ENCODE measurements at places on chromosomes 5 and 9.
A peak's percentile ranks its signal among the peaks of the same experiment; 100 is the strongest.

- no peak for DNase-seq
These were observed 58.1 kb downstream of the KCNN2 start for GRCh38 chr5:114419959-114420358.

GRCh38 chr5:133316346-133317343, 264.8 kb downstream of the HSPA4 start:
- peak; percentile 15 for DNase-seq

GRCh38 chr5:143953851-143954250, 141.9 kb downstream of the HMHB1 start:
- DNase-seq = no peak

GRCh38 chr9:126297661-126298060, 29.0 kb upstream of the MVB12B start:
- no peak for DNase-seq

DNA sequence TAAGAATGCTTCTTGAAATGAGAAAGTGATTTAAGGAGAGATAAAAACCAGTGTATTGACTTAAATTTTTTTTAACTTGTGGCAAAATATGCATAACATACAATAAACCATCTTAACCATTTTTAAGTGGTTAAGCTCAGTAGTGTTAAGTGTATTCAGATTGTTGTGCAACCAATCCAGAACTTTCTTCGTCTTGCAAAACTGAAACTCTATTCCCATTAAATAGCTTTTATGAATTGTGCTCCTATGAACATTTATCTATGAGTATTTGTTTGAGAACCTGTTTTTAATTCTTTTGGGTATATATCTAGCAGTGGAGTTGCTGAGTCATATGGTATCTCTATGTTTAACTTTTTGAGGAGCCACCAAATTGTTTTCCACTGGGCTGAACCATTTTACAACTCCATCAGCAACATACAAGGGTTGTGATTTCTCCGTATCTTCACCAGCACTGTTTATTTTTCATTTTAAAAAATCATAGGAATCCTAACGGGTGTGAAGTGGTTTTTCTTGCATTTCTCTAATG, 76.6 kb upstream of the ACTBL2 start:
- no peak for DNase-seq

- DNase-seq = no peak
These were observed 272.2 kb upstream of the PRDM9 start for GRCh38 chr5:23235246-23235645.

DNA sequence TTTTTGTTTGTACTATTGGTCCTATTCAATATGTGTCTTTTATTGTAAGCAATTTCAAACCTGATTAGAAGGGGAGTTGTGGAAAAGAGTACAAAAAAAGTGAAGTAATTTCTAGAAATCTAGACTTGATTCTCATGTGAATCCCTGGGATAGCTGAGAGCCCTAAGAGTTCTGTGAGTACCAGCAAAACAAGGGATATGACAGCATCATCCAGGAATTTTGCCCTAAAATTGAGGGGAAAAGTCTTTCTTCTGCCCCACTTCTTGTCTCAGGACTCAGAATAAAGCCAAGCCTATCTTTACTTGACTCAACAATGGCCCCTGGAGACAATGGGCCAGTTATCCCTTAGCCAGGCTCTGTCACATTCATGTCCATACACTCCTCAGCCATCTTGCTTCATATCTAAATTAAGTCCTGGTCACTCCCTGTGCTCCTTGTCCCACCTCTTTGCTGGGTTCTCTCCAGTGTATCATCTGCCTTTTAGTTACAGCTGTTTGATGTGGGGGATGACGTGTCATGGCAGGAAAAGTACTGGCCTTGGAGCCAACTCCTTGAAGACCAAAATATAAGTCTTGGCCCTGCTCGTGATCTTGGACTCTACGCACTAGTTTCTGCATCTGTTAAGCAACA, 81.2 kb downstream of the ADAMTS12 start:
- no peak for DNase-seq

GRCh38 chr5:107478068-107478641, 192.6 kb downstream of the EFNA5 start:
- no peak for DNase-seq
